ENCODE measurements at places on chromosomes 3 and 15.

DNA sequence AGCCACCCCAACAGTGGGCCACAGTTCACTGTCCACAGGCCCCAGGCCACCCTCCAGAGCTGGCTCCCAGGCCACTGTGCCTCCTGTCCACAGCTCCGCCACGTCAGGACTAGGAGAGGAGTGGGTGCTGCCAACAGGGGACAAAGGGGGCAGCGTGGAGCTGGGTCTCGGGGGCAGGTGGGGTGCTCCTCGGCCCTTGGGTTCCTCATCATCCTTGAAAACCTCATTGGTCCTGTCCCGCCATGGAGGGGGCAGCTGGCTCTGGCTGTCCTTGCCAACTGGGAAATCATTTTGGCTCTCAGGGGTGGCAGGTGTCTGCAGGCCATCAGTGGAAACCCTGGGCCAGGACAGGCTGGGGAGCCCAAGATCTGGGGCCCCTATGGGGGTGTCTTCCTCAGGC is 45.2 kb downstream of the ADAMTS7 start:
- no peak for DNase-seq

DNA sequence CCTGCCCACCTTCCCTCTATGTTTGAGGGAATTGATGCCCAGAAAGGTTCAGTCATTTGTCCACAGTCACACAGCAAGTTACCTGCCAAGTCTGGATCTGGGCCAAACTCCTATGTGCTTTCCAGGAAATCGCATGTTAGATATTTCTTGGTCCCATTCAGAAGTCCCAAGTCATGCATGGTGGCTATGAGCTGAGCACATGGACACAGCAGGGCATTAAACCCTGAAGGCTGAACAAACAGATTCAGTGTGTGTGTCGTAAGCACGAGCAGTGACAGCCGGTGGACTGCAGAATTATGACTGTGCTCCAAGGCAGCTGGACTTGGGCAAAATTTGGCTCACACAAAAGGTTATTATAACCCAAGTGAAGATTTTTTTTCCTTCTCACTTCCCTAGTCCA is 11.4 kb upstream of the SLC6A6 start:
- no peak for DNase-seq

DNA sequence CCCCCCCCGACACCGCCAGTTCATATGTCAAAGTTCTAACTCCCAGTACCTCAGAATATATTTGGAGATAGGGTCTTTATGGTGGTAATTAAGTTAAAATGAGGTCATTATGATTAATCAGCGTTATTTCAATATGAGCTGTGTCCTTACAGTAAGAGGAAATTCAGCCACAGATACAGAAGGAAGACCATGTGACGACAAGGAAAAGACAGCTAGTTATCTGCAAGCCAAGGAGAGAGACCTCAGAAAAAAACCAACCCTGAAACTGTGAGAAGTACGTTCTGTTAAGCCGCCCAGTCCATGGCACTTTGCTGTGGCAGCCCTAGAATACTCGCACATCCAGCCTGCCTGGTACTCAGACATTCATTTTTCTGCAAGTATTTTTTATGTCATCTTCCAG is 62.3 kb upstream of the ARL8B start:
- DNase-seq, result no peak

GRCh38 chr3:3801494-3801841 is 2.2 kb downstream of the LRRN1 start:
- no peak for DNase-seq

- DNase-seq, result no peak
Observed at GRCh38 chr3:14798231-14798630, 20.5 kb upstream of the FGD5 start.

DNA sequence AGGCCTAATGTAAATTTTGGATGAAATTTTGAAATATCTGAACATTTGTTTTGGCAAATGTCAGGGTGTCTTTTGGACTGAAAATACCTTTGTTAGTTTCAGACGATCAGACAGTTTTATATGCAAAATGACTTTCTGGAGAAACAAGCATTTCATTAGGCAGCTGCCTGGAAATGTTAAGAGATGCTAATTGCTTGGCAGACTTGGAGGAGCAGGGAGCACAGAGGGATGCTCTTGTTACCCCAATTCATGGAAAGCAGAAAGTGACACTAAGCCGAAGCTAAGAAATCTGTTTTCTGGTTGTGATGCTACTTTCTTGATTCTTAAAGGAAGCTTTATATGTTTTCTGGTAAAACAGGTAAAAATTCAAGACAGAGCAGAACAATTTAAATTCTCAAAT is 204.3 kb upstream of the GBE1 start:
- DNase-seq, result no peak

GRCh38 chr3:177484926-177485325 is 287.6 kb upstream of the TBL1XR1 start:
- DNase-seq, result no peak

DNA sequence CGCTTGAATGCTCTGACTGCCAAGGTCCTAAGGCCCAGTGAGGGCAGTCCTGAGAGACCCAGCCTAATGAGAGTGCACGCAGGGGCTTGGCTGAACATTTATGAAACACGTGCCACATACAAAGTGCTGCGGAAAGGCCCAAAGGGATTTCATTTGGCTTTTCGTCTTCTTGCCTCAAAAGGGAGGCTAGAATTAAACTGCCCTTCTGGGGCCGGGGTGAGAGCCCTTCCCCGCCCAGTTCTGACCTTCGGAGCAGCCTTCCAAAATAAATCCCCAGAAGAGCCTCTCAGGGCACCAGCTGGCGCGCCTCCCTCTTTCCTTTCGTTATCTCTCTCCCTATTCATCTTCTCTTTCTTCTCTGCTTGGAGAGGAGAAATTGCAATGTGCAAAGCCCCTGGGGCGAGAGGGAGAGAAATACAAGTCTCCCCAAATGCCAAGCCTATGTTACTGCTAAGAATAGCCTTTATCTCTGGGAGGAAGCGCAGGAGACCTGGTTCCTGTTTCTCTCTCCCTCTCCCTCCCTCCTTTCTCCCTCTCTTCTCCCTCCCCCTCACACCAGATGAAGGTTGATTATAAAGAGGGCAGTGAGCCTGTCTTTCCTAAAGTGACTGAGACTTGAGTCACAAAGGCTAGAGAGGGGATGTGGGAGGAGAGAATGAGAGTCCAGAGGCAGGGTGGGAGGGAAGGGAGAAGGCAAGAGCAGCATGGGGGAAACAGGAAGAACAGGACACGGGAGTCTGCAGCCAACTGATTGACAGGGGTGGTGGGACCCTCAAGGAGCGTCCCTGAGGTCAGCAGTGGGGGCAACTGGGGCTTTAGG is 36.7 kb upstream of the NDUFB4 start:
- no peak for DNase-seq

- DNase-seq, result no peak
Observed at GRCh38 chr3:135084976-135085375, 289.9 kb downstream of the EPHB1 start.

GRCh38 chr3:77320514-77320913 is 280.6 kb downstream of the ROBO2 start:
- DNase-seq, result no peak

DNA sequence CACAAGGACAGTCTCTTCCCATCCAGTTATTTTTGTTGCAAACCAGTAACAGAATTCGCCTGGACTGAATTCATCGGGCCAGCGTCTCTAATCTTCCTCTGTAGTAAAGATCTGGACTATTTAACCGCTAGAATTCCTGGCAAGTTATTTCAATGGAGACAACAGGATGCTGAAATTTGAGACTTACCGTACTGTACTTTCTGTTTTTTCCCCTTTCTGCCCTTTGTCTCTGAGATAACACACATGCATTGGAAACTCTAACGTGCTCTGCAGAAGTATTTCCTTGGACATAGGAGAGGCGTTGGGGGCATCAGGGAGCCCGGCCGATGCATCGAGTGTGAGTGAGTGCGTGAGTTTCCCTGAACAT is 61.5 kb downstream of the ASB7 start:
- DNase-seq, result no peak

- no peak for DNase-seq
Observed at GRCh38 chr3:42066516-42067181, 24.5 kb upstream of the TRAK1 start.

DNA sequence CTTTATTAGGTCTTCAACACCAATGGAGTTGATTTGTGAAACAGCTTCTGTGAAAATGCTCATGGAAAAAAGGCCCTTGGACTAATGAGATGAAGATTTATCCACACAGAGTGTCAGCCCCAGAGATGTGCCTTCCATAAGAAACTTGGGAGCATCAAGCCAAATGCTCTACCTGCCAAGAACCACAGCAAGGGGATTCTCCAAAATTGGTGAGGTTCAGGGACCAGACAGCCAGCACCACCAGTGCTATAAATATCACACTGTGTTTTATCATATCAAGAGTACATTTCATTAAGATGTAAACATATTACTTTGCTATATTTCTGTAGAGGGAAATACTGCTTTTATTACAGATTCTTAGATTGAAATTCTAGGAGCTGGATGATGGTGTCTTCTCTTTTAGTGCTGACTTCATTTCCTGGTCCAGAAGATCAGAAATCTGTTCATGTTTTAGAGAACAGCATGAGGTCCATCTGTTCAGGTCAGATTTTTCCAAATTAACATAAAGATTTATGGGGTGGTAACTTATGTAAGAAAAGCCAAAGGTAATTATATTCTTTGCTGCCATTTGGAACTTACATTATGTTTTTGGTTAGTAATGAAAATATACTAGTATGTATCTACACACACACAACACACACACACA is 17.7 kb downstream of the SLC35G2 start:
- no peak for DNase-seq

GRCh38 chr3:155192957-155193746 is 100.3 kb downstream of the STRIT1 start:
- no peak for DNase-seq

GRCh38 chr3:98963546-98963945 is 62.1 kb upstream of the DCBLD2 start:
- DNase-seq, result no peak

- DNase-seq, result no peak
Observed at GRCh38 chr3:72991522-72991921, 5.1 kb upstream of the PPP4R2 start.

DNA sequence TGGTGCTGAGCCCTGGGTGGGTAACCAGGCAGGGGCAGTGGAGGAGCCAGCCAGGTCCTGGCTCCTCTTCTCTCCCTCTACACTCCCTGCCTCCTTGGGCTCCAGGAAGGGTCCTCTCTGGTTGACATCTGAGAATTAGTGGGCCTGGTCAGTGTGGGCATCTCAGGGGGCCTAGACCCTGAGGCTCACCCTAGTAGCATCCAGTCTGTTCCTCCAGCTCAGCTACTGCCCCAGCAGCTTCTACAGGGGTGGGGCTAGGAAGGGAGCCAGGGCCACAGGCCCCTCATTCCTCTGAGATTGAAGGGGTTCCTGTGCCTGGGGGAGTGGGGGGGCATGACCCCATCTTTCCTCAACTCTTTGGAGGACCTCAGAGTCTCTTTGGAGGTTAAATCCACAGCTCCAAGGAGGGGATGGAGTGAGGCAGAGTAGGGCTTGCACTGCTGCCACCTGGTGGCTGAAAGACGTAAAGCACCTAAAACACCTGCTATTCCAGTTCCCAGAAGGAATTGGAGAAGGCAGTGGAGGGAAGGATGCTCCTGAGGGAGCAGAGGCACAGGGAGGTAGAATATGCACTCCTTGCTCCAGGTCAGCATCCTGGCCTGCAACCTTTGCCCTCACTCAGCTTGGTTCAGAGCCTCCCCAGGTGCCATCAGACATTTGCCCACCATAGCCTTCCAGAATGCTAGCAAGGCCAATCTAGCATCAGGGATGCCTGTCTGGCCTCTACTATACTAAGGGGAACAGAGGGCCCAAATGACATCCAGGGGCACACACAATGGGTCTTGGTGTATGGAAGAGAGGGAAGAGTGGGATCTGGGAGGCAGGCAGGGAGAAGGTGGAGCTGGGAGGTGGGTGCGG is 25.1 kb downstream of the C3orf18 start:
- DNase-seq, result peak; percentile 9

GRCh38 chr3:179528772-179529171 is 34.0 kb upstream of the ACTL6A start:
- DNase-seq, result no peak

- DNase-seq, result no peak
Observed at GRCh38 chr3:141500397-141500796, 13.6 kb downstream of the RASA2 start.

GRCh38 chr3:126547721-126548120 is 11.0 kb downstream of the C3orf22 start:
- DNase-seq, result no peak

DNA sequence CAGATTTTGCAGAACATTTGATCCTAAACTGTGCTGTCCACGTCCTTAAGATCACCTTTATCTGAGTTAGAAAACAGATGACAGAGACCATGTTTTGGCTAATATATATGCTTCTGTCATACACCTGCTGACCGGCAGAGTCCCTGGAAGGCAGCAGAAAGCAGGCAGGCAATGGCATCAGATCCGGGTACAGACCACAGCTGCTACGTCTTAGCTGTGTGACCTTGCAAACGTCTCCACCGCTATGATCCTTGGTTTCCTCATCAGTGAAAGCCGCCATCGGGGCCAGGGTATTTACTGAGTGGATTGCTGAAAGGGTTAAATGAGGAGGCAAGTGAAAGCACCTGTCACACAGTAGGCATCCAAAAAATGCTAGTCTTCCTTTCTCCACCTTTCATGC is 72.1 kb downstream of the ABTB1 start:
- no peak for DNase-seq

- DNase-seq, result no peak
Observed at GRCh38 chr15:42511007-42511391, 15.6 kb downstream of the SNAP23 start.

GRCh38 chr15:89781055-89781454 is 4.9 kb downstream of the MESP2 start:
- no peak for DNase-seq

DNA sequence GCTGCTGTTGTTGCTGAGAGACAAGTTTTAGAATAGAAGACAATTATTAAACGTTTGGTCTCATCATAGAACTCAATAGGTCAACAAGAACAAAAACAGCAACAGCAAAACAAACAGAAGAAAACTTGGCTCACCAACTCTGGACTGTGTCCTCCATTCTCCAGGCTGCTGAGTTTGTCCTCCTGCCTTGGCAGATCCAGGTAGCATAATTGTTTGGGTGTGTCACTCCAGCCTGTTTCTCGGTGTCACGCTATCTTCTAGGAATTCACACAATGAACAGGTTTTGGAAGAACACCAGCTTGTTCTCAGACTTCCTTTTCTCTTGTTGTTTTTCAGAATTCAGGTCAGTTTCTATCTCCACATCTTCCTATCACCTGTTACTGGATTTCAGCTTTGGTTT is 34.7 kb downstream of the ARRDC4 start:
- no peak for DNase-seq

DNA sequence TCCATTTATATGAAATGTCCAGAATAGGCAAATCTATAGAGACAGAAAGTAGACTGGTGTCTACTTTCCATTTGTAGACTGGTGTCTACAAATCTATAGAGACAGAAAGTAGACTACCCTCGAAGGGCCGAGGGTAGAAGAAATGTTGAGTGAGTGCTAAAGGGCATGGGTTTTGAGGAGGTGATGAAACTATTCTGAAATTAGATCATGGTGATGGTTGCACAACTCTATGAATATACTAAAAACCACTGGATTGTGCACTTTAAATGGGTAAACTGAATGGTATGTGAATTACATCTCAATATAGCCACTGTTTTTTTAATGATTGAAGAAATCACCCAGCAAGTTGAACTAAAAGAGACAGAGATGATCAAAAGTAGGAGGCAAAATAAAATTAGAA is 27.9 kb downstream of the TP53BP1 start:
- DNase-seq, result no peak

- no peak for DNase-seq
Observed at GRCh38 chr3:47416041-47416440, 35.2 kb downstream of the PTPN23 start.

GRCh38 chr15:36218991-36219390 is 360.4 kb upstream of the CDIN1 start:
- no peak for DNase-seq

GRCh38 chr3:79086514-79086913 is 681.3 kb downstream of the ROBO1 start:
- no peak for DNase-seq

All from activated naive CD8-positive, alpha-beta T cell treated with anti-CD3 and anti-CD28 coated beads, Interleukin-2, amount 50 U/mL, for 16 hours (primary cell).